ENCODE measurements at places on chromosomes 5 and 9.

GRCh38 chr5:144548936-144549335 lies 378.3 kb downstream of the KCTD16 start:
- no peak for DNase-seq

GRCh38 chr9:106675780-106676179 lies 187.2 kb upstream of the ZNF462 start:
- no peak for DNase-seq

DNA sequence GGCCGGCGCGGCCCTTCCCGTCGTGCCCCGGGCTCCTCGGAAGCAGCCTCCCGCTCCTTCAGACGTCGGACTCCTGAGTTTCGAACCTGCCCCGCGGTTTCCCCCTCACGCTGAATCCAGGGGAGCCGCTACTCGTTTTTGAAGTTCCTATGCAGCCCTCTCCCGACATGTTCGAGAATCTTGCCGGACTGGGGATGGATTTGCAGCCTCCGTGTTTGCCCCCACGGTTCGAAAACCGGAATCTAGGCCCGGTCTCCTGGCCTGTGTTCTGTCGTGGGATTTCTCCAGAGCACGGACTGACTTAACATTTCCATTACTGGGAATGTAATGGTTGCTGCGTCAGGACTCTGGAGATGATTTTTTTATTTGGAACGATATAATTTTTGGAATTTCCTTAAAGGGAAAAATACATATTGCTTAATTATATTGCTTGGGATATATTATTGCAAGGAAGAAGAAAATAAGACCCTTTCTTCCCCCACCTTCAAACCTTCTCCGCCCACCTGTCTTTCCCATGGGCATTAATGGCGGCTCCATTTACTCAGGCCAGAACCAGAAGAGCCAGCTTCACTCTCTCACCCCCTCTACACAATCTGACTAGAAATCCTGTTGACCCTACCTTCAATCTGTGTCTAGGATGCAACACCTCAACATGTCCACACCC lies 8.5 kb upstream of the MGAT1 start:
- peak; percentile 50 for DNase-seq

DNA sequence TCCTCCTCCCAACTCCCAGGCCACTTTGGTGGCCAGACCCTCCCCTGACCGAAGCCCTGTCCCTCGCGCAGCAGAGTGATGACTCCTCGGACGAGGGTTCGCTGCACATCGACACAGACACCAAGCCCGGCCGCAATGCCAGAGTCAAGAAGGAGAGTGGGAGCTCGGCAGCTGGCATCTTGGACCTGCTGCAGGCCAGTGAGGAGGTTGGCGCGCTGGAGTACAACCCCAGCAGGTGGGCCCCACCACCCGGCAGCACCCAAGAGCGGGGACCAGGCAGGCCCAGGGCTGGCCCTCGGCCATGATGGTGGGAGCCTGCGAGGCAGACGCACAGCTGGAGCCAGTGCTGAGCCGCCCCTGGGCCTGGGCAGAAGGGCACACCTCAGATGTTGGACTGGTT lies 90.6 kb downstream of the PHF2 start:
- DNase-seq = no peak

GRCh38 chr9:34365282-34365681 lies 11.4 kb downstream of the MYORG start:
- no peak for DNase-seq

GRCh38 chr9:110876929-110877328 lies 161.3 kb downstream of the LPAR1 start:
- no peak for DNase-seq

Measured in fibroblast of skin of back (primary cell).